ENCODE measurements at places on chromosomes 6 and 20.
A peak's percentile ranks its signal among the peaks of the same experiment; 100 is the strongest.

DNA sequence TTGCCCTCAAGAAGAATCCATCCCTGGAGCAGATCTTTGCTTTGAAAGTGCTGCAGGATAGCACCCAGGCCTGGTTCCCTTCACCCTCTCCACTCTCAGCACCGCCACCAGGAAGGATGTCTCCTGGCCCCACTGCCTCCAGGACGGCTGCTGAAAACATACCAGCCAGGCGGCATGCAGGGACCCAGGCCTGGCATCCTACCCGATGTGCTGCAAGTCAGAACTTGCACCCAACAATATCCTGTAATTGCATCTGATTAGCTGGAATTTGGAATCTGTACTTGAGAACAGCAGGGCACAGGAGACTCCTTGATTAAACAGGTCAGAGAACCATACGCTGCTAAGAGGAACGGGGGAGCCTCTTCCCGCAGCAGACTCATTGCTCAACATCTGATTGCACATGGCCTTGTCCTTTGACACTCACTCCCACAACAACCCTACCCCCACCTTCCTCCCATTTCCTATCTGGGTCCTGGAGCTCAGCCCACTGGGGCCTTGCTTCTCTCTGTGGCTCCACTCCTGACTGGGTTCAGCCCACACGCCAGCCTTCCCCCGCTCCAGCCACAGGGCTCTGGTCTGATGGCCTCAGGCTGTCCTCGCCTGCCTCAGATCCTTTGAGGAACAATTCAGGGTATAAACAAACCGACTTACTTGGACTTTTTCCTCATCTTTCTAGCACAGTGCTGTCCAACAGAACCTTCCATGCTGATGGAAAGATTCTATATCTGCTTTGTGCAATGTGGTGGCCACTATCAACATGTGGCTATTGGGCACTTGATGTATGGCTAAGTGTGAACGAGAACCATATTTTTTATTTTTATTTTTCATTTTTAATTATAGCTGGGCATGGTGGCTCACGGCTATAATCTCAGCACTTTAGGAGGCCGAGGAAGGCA is 78.0 kb downstream of the FGD2 start:
- DNase-seq: no peak

GRCh38 chr20:1266167-1266973 is at the start of gene SNPH:
SNPH (plus strand) TSS chr20:1266294; CDS start chr20:1296240, 29,946 bp downstream.
- DNase-seq: peak; percentile 85

DNA sequence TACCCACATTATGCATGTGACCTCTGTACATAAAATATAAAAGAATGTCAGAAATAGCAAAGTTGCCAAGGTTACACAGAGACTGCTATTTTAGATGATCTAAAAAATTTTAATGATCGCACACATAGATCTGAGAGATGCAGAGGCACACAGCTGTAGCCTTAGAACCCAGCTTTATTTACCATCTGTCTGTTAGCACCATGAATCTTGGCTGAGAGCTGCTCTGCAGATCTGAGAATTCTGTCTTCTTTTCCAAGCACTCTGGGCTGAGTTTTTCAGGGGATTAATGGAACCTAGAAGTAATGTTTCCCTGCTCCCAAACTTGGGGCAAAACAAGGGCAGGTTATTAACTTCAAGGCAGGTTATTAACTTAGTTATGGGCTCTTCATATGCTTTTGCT is 248.7 kb upstream of the JAG1 start:
- DNase-seq: no peak

DNA sequence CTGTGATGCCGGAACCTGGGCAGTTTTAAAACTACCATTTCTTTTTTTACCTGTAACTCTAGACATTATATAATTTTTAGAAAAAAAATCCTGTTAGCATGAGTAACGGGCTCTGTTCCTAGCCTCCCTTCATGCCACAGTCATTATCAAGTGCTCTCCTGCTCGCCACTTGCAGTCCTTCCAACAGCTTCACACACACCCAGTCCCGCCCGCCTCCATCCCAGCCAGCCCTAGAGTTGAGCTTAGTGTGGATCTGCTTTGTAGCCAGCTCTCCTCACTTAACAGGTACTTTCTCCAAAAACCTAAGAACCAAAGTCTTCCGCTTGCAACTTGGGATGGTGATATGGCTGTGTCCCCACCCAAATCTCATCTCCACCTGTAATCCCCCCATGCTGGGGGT is 51.5 kb downstream of the EZR start:
- no peak for DNase-seq

DNA sequence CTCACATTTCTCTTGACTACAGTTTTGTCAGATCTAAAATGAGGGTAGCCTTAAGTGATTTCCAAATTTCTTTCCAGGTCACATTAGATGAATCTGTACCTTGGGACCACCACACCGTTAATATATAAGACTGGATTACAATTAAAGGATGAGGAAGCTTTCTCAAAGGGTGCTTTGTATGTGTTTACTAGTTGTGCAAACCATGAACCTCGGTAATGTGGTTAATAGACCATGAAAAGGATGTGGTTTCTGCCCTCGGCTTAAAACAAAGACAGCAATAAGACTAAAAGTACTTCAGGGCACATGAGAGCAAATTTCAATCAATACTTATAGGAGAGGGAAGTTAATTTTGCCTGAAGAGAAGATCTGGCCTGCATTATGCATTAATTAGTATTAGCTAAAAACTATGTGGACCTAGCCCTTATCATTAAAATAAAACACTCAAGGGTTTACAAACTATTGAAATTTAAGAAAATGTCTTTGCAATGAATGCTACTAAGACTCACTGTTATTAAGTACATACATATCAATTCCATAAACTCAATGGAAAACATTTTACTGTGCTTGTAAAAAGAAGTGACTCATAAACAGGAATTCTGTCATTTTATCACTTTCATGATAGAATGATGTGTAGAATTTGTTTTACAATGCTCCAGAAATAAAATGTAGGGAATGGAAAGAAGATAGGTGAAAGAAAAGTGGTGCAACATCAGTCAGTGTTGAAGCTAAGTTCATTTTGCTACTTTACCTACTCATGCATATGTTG is 936 bp upstream of the TMX4 start:
- no peak for DNase-seq

DNA sequence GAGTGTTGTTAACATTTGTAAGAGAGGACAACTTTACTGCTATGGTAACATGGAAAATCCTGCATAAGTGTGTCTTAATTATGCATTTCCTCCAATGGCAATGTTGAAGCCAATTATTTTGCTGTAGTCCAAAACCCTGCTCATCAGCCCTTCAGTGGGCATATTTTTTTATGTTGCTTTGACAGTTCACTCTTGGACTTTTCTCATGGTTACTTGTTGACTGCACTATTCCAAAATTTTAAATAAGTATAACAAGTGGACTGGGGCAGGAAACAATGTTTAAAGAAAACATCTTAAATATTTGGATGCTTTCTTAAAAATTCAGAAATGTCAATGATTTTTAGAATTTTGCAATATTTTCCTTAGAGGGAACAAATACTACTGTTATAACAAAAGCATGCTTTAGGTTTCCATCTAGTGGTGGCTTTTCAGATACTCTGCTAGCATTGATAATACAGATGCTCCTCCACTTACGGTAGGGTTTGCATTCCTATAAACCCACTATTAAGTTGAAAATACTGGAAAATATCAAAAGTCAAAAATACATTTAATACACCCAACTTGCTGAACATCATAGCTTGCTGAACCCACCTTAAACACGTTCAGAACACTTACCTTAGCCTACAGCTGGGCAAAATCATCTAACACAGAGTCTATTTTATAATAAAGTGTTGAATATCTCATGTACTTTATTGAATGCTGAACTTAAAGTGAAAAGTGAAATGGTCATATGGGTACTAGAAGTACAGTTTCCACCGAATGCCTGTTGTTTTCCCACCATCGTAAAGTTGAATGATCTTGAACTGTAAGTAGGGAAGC is 86.4 kb downstream of the ADGRG6 start:
- DNase-seq: no peak
